ENCODE measurements at places on chromosomes 12 and 14.

DNA sequence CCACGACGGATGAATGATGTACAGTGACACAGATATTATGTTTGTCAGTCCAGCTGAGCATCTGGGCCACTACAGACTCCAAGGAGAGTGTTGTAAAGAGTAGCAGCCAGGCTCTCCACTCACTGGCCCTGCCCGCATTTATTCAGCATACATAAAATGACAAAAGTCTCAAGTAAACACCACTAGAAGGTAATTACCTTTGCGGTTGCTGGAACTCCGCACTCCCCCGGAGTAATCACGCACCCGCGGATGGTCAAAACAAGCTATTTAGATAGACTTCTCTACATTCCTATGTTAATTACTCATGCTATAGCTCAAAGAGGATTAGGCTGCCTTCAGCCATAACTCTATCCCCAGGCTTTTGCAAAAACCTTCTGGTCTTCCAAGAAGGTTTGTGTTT, 18.8 kb upstream of the STRAP start:
- DNase-seq: no peak

DNA sequence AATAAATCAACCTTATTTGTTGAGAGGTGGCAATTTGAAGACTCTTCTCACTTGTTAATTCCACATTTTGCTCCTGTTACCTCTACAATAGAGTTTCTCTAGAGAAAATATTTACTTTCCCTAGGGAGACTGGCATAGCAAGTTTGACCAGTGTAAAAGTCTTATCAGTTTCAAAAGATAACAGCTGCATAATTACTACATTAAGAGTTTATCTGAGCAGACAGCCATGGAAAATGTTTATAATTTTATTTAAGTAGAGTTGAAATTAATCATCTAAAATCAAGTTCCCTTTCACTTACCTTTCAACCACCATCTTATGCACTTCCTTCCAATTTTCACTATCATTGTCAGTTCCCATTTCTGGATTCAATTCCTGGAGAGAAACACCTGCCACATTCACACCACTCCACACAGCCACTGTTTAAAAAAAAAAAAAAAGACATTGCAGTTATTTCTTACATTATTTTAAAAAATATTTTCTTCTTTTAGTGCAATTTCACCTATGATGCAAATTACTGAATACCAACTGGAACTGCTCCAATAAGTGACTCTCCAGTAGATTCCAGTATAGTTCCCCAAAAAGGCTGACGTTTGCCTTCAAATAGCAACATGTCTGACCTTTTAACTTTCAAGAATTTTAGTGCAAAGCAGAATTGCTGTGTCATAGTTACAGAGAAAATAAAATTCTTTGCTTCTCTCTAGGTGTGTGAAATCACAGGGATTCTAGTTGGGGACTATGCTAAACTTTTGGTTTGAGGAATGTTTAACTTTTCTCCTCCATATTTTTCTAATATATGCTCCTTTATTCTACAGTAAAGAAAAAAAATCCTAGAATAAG, 19.4 kb downstream of the LDHB start:
- DNase-seq: no peak

DNA sequence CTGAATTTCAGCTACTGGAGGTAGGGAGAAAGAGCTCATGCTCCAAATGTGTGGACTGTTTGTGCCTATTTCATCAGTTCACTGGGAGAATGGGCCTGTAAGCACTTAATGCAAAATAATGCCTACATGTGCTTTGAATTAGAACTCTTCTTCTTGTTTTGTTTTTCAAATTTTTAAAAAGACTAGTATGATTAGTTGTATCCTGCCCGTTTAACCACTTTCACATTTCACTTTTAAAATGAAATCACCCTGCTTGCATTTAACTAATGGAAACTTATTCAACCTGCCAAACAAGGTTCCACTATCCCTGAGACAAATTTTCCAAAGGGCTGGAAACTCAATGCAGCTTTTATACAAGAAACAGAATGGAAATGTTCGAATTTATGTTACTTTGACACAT, 79.7 kb downstream of the SAMD4A start:
- no peak for DNase-seq

DNA sequence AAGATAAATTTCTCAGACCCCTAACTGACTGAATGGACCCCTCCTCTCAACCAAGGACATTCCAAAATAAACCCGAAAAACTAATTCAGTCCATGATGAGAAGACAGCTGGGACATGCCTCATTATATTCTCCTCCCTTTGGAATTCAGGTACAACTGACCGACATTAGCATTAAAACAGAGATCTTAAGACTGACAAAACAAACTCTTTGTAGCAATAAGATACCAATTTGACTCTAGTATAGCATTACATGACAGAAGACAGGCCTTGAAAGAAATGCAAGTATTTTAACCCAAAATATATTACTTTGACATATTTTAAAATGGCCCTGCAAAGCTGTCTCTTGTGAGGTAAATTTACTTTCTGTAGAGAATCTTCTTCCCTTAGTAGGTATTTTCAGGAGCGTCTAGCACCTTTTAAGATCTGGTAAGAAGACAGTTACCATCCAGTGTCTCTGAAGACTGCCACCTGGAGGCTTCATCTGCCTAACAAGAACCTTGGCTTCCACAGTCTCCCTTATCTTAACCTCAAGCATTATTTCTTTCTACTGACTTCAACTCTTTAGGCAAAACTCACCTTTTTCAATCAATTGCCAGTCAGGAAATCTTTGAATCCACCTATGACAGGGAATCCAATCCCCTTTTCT, 957.5 kb downstream of the SLC6A15 start:
- DNase-seq: no peak

- no peak for DNase-seq
These were observed 2.9 kb downstream of the KRT2 start for GRCh38 chr12:52649066-52649465.

DNA sequence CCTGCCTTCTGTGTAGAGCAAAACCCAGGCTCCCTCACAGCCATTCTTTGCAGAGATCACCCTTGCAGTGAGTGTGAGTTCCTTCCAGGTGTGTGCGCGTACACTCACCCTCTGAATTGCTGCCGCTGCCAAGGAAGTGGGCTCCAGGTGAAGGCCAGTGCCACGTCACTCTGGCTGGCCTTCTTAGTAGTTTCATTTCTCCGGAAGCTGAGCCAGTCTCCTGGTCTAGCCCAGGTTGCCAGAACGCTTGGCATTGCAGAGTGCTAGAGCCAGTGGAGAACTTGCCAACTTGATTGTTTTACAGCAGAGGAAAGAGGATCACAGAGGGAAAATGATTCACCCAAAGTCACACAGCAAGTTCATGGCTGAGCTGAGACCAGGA, 11.0 kb downstream of the CBLN3 start:
- no peak for DNase-seq

- no peak for DNase-seq
These were observed 7.6 kb downstream of the CCDC196 start for GRCh38 chr14:66493750-66494149.

DNA sequence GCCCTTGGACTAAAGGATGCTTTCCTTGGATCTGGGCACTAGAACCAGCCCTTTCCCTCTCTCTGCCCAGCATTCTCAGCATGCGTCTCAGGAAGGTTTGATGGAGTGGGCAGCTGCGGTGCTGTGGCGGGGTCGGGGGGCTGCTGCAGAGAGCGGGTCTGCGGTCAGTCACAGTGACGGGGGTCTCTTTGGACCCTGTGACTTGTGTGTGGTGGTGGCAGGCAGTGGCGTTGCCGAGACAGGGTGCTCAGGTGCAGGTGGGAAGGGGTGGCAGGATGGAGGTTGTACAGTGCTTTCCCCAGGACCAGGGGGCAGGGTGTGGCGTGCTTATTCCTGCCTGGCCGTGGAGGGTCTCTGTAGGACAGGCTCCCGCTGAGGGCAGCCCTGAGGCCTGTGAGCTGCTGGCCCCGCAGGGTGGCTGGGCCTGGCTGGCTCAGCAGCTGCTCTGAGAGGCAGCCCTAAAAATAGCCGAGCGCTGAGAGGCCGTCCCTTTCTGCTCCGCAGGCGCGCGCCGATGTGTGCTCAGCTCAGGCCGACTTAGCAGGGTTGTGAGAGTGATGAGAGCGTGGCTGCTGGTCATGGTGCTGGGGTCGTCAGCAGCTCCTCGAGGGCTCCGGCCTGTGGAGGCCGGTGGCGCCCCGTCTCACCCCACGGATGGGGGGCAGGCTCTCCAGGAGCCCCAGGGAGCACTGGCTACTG, 9.7 kb downstream of the PACS2 start:
- DNase-seq: no peak

GRCh38 chr12:68106160-68106559, 53.4 kb downstream of the IFNG start:
- no peak for DNase-seq

DNA sequence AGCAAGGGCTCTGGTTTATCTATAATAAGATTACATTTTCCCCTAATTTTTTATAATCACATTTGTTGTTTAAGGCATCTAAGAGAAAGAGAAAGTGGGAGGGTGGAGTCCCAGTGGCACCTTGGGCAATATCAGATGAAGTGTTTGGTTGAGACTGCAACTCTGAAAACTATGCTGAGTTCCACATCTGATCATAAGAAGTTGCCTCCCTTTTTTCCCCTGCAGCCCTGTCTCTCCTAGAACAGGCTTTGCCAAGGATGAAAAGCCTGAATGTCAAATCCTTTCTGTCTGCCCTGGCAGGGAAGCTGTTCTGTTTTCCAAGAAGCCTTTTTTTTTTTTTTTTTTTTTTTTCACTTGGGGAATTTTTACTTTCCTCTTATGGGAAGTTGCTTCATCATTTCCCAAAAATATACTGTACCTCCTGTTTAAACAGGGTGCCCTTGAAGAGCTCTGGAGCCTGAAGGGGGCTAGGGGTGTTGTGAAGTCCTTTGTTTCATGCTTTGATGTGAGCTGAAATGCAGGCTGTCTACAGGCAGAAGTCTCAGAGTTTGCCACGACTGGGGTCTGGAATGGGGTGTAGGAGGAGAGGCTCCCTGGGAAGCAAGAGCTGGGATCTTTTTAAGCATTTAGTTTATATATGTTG, 71.3 kb downstream of the SUSD6 start:
- DNase-seq: no peak

GRCh38 chr12:91774434-91774921, 371.2 kb downstream of the BTG1 start:
- DNase-seq: no peak

DNA sequence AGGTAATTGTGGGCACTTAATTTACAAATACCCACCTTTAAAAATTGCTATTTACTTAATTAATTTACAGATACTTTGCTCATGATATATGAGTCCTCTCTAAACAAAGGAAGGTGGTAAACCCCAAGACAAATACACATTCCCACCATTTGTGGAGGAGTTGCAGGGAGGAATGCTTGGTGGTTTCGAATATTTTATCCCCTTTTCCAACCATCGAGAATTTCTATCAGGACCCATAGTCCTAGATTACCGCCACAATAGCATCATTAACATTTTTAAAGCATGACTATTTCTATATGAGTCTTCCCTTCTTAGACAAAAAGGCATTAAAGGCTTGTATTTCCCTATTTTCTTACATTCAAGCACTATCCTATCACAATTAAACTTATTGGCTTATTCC, 34.2 kb upstream of the PLEKHA5 start:
- no peak for DNase-seq

DNA sequence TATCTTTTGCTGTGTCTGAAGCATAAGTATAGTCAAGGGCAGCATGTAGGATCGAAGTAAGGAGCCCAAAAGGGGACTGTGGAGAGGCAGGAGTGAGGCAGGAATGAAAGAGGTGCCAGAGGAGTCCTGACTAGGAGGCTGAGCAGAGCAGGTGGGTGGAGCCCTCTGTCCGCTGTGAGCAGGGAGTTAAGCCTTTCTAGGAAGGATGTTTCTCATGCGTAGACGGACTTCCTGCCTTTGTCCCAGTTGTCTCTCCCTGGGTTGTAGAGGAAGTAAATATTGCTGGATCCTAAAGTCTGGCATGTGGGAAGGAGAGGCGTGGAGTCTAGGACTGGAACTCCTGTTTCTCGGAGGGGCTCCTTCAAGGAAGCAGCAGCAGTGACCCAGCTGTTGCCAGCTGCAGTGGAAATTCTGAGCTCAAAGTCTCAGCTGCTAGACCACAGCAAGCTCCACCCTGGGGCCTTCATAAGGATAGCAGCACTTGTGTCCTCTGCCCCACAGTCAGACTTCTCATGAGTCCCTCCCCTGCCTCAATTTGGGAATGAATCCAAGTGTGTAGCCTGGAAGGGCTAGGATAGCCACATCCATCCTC, 44.0 kb downstream of the RBMS2 start:
- no peak for DNase-seq

DNA sequence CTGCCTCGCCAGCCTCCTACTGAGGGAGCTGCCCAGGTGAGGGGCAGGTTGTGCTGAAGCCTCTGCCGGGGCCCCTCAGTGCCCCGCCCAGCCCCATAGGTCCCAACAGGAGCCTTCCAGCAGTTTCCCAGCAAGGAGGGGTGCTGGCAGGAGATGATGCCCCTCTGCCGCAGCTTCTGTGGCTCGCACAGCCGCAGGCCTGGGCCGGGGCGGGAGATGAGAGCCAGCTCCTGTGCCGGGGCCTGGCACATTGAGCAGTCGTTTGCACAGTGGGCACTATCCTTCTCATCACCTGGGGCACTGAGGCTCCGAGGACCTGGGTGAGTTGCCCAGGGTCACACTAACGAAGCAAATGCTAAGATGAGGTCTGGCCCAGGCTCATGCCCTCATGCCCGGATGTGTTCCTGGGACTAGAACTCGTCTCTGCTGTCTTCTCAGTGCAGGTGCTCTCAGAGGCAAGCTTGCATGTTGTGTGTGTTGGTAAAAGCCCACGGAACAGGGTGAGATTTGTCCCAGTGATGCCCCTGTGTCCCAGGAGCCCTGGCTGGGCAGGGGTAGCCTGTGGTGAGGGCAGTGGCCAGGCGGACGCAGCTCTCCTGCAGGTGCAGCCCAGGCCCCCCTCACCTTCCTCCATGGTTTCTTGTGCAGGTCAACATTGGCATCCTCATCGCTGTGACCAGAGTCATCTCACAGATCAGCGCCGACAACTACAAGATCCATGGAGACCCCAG, 177.5 kb downstream of the ADGRD1 start:
- no peak for DNase-seq

- no peak for DNase-seq
These were observed 13.8 kb downstream of the BICD1 start for GRCh38 chr12:32120419-32120818.

DNA sequence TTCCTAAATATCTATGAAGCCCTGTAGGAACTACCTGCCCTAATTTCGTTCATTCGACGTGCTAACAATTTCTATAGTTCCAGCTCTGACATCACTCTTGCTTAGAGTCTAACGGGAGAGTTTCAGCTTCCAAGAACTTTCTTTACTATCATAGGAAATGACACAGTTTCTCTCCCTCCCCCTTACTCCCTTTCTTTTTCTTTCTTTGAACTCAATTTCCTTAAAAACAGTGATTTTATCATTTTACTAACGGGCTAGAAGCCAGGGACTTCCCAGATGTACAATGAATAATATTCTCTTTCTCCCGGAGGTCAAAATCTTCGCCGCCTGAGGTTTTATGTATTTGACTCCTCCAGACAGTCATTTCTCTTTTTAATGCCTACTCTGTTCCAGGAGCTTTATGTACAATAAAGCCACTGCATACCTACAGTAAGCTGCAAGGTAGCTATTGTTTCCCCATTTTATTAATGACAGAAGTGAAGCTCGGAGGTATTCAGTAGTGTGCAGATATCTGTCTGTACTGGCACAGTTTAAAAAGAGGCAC, 15.7 kb downstream of the SMCO2 start:
- no peak for DNase-seq

GRCh38 chr12:124910561-124911478, 3.6 kb downstream of the UBC start:
- no peak for DNase-seq

Measured in stimulated activated CD4-positive, alpha-beta T cell treated with anti-CD3 and anti-CD28 coated beads, Interleukin-4, amount 100 ng/mL, for 48 hours (primary cell).